ENCODE measurements at places on chromosomes 2 and 18.

- no peak for DNase-seq
Measured at GRCh38 chr2:30443081-30443480, 4.0 kb upstream of the LCLAT1 start.

GRCh38 chr2:49335546-49335945 is 181.2 kb upstream of the FSHR start:
- no peak for DNase-seq

GRCh38 chr2:157808421-157808820 is 67.7 kb downstream of the ACVR1 start:
- DNase-seq: no peak

DNA sequence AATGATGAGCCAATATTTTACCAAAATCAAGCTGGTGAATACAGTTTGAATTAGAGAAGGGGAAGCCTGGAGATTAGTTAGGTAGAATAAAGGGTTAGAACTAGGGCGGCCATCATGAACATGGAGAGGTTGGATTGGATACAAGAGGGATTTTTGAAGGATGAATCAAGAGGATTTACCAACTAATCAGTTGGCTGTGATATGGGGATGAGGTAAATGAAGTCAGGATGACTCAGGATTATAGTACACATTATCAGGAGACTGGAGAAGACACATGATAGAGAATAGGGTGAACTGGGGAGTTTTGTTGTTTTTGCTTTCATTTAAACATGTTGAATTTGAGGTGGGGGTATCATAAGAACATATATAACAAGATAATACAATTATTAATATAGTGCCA is 73.8 kb upstream of the PROKR1 start:
- no peak for DNase-seq

DNA sequence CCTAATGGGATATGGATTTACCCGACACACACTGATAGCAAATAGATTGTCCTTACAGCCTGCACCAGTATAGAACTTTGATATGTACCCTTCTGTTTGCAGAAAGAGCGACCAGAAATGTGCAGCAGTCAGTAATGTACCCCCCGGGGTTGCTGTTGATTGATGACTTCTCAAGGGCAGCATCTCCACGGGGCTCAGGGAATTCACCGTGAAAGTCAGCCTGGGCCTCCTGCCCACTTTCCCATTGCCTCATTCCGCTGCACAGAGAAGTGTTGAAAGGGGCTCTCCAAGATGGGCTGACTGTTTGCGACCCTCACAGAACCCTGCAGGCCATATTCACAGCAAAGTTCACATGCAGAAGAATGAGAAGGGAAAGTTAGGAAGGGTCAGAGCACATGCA is 241.3 kb downstream of the PRKCE start:
- DNase-seq: no peak

Measured in pons (tissue), 1 donor.